Ureter (tissue), 1 donor: ENCODE measurements at places on chromosomes 1 and 21. TPM values are rescaled to one million over a fixed set of nuclear protein-coding genes. Genes with fewer than 3 reads are reported as not detected.

The ANGPTL7 gene
- total RNA-seq: 1.4 TPM

The KMO gene
- 0.18 TPM for total RNA-seq

The OR2T29 gene
- not detected for total RNA-seq

The LORICRIN gene
- not detected for total RNA-seq

The SPRR2A gene
- 0.96 TPM for total RNA-seq

The C1QTNF12 gene
- 3.4 TPM for total RNA-seq

The KCNT2 gene
- total RNA-seq: 9.5 TPM

The ANXA9 gene
- total RNA-seq: 39.7 TPM

The TDRD5 gene
- total RNA-seq: 1.0 TPM

The CD101 gene
- total RNA-seq: 1.1 TPM

The TSACC gene
- 2.2 TPM for total RNA-seq

The MYBPH gene
- total RNA-seq: not detected
